ENCODE measurements at places on chromosomes 16 and 17.

GRCh38 chr17:46175891-46176290, 17.3 kb downstream of the KANSL1 start:
- DNase-seq, result no peak

DNA sequence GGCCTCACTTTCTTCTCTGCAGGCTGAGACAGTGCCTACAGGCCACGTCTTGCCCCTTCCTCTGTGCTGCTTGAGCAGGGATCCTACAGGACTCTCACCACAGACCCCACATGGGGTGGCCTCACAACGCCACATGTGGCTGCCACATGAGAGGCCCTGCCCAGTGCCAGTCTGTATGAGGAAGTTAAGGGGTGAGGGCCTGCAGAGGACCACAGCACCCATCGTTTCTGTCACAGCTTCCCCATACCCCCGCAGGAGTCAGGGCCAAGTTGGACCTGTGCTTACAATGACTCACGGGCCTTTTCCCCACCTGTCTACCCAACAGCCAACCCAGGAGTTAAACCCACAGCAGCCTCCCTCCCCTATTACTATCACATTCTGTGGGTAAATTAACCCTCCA, 2.9 kb upstream of the GSDMB start:
- no peak for DNase-seq

GRCh38 chr16:9119795-9120194, 28.4 kb downstream of the HAPSTR1 start:
- peak; percentile 27 for DNase-seq

GRCh38 chr17:56866496-56866895, 32.5 kb downstream of the DGKE start:
- no peak for DNase-seq

GRCh38 chr16:71337631-71338030, 20.9 kb upstream of the CALB2 start:
- DNase-seq, result no peak

DNA sequence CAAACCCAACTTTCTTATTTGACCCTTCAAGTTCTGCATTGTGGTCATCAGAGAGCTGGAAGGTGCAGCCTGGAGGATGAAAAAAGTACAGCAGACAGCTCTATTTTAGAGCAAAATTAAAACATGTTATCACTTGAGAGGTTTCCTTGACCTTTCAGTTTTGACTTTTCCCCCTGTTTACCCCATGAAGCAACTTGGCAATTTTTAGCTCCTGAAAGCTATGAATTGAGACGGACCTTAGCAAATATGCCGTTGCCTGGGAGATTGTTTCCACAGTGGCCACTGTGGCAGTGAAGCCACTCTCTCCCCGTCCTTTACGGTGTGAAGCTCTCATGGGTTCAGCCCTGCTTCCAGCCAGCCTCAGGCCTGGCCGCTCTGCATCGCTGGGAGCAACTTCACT, 398.6 kb downstream of the CPPED1 start:
- DNase-seq, result no peak

Measured in breast epithelium (tissue), 4 donors.